ENCODE measurements at places on chromosomes 11 and 22.

DNA sequence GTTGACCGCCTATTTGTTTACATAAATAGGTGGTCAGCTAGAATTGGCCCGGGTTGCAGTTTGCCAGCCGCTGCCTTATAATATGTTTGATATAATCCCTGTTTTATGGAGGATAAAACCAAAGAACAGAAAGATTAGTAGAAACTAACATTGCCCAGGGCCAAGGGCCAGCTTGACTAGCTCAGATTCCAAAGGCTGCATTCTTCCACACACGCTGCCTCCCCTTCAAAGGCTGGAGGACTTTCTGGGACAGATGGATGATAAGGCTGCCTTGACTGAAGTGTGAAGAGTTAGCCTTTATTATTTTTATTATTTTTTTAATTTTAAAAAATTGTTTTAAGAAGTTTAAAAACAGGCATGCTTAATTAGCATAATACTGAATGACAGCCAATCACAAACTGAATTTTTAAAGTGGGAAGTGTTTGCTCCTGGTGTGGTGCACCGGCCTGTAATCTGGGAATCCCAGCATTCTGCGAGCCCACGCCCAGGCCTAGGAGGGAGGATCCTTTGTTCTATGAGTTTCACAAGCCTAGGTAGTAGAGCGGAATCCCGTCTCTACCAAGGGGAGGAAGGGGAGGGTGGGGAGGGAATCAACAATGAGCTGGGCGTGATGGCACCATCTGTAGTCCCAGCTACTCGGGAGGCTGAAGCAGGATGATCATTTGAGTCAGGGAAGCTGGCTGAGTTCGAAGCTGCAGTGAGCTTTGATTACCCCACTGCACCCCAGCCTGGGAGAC lies 114.9 kb downstream of the NAV2 start:
- no peak for DNase-seq

- DNase-seq, result no peak
Observed at GRCh38 chr11:105399511-105399910, 210.4 kb upstream of the GRIA4 start.

GRCh38 chr11:93407777-93408401 lies 77.3 kb downstream of the DEUP1 start:
- DNase-seq, result no peak

GRCh38 chr22:18115906-18116371 lies 5.3 kb downstream of the TUBA8 start:
- no peak for DNase-seq

DNA sequence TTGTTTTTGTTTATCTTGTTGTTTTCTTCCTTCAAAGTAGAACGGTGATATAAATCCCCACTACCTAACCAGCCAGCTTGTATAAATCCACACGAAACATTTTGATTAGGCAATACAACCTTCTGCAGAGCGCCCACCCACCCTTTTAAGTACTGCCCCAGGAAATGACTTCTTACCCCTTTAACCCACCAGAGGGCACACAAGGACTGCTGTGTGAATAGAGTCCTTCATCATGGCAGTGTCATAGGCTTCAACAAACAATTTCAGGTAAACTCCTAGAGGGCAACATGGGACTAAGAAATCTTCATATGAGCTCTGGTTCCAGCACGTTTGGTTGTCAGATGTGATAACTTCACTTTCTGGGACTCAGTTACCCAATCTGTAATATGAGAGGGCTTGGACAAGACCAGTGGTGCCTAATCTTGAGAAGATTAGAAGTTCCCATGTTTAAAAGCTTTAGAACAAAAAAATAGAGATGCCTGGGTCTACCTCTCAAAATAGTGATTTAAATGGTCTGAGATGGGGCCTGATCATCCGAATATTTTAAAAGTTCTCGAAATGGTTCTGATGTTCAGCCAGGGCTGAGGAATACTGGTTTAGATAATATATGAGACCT lies 56.1 kb downstream of the PIWIL4 start:
- peak; percentile 55 for DNase-seq

GRCh38 chr11:128777369-128778011 lies 83.6 kb downstream of the FLI1 start:
- no peak for DNase-seq

- peak; percentile 71 for DNase-seq
Observed at GRCh38 chr22:43014316-43014868, 557 bp downstream of the PACSIN2 start.

DNA sequence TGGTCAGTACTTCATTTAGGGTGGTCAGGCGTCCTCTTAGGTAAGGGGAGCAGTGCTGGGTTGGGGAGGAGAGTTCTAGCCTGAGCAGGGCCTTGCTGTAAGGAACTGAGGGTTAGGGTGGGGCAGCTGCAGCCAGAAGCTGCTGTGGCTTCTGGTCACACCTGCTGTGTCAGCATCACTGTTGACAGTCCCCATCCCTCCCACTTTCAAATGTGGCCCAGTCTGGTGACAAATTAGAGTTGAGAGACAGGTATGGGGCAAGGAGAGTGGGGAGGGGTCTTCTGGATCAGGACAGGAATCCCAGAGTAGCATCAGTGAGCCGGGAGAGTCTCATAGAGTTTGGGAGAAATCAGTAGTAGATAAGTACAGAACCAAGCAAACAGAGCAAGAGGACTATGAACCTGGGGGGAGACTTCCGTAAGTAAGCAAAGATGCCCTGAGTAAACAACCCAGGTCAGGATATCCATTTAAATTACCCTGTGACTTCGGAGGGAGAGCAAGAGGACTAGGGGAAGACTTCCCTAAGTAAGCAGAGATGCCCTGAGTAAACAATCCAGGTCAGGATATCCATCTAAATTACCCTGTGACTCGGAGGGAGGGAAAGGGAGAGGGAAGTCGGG lies 53.7 kb downstream of the PPP6R2 start:
- no peak for DNase-seq

DNA sequence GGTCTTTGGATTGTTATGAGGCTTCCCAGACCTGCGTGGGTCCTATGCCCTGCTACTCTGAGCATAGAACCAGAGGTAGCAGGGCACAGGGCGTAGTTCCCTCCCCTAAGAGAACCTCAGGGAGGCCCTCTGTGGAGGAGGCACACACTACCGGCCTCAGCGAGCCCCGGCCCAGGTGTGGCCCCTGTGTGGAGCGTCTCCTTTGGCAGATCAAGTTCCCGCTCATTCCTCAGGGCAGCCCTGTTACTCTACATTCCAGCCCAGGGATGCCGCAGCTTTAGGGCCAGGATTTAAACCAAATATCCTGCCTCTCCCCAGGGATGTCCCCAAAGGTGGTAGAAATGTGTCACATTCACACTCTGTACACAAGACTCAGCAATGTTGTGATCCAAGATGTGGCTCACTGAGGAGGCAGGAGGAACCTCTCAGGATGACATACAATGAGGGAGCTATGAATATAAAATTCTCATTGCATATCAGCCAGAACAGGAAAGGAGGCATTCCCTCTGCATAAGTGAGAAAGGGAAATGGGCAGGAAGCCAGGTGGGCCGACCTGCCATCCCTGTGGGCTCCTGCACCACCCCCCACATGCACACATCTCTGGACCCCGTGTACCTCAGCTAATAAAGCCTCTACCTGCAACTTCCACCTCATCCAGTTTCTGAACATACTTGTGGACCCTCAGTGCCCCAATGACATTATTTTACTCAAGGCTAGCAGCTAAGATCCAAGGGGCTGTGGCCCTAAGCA lies 131.9 kb upstream of the TEAD1 start:
- no peak for DNase-seq

DNA sequence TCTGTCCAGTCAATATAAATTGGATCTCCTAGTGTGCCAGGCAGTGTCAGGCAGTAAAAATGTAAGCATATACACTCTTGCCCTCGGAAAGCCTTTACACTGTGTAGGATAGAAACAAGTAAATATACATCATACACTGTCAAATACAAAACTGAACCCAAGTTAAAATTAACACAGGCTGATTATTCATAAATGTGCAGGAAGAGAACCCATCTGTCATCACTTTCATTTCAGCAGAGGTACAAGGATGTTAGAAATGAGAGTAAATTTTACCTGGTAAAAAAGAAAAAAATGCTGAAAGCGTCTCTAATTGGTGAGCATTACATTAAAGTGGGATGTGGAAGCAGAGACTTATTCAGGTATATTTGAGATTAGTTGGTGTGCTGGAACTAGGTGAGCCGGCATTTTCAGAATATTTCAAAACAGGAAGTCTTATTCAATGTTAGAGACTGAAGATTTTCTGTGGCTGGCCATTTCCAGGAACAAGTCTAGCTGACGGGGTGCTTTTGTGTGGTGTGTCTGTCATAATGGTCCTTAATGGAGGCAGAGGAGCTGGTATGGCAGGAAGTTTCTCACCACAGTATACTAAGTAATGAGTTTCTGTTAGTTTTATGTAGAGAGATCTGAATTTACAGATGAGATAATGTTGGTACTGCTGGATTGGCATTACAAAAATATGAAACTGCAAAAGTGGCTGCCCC lies 192.6 kb downstream of the CASP12 start:
- DNase-seq, result peak; percentile 89

DNA sequence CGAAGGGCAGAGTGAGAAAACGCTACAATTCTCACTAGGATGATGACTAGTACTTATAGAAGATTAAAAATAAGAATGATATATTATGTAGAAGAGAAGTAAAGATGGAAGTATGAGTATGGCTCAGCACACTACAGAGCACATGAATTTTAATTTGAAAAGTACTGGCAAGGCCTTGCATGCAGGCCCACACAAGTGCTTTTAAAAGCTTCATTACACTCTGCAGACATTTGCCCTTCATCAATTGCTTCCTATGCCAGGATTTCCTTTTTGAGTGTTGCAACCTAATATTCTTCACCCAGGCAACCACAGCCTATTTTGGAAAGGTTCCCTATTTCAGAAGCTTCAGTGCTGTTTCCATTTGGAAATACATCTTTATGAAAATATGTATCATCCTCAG lies 81.1 kb downstream of the LARGE2 start:
- DNase-seq, result no peak

DNA sequence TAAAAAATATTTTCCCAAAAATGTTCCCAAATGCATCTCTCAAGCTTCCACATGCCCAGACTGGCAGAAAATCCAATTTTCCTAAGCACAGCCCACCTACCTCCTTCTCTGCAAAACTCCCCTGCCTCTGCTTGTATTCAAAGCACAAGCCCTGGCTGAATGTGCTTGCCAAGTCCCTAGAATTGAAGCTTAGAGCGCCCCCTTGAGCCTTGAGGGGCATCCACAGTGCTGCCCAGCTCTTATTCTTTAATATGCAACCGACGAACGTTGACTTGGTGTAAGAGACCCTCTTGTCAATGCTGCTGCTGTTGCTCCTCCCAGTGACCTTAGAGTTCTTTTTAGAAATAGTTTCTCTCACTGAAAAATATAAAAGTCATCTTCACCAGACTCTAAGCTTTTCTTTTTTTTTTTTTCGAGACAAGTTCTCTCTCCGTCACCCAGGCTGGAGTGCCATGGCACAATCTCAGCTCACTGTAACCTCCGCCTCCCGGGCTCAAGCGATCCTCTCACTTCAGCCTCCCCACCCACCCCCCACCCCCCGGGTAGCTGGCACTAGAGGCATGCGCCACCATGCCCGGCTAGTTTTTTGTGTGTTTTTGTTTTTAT lies 63.5 kb upstream of the CAPRIN1 start:
- DNase-seq, result peak; percentile 77

DNA sequence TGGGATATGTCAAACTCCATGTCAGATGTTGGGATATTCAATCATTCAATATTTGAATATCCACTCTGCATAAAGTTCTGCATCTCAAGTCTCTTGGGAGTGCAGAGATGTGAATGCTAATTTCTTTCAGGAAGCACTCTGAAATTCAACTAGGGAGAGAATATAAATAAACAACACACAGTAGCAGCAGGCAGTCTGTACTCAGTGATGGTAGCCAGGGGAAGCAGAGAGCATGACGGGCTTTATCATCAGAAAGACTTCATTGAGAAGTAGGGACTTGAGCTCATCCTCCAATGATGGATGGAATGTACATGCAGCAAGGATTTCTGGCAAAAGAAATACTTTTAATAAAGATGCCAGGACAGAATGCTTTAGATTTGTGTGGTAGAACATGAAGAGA lies 9.8 kb upstream of the TEAD1 start:
- no peak for DNase-seq

GRCh38 chr11:126452241-126453101 lies 97.0 kb downstream of the ST3GAL4 start:
- no peak for DNase-seq

GRCh38 chr11:71188886-71189767 lies 63.2 kb downstream of the SHANK2 start:
- DNase-seq, result no peak

DNA sequence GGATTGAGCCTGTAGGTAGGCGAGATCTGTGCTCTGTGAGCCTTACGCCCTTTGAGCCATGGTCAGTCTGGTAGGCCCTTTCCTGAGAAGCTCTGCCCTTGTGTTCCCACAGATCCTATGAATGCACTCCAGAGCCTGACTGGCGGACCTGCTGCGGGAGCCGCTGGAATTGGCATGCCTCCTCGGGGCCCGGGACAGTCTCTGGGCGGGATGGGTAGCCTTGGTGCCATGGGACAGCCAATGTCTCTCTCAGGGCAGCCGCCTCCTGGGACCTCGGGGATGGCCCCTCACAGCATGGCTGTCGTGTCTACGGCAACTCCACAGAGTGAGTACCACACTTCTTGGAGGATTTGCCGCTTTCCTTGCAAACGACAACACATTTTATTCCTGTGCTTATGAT lies 47.4 kb downstream of the MED15 start:
- DNase-seq, result no peak

All from CD4-positive, alpha-beta T cell treated with Interleukin-17A for 1 hour (primary cell).